ENCODE measurements at places on chromosomes 7 and 10.

DNA sequence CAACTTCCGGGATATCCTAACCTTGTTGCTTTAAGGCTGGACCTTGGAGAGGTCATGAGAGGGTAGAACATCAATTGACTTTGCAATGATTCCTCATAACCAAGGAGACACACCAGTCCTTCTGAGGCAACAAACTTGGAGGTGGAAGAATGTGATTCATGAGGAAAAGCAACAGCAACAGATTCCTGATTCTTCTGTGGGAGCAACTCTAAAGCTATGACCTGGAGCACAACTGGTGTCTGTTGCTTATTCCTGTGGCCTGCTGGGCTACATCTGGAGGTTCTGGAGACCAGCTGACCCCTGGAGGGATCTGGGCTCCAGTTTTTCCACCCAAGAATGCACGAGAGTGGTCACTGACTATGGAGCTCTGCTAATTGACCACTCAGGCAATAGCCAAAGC lies 116.6 kb downstream of the CREB5 start:
- DNase-seq = no peak

GRCh38 chr7:102248456-102249395 lies 37.9 kb upstream of the SH2B2 start:
- DNase-seq = no peak

- DNase-seq = no peak
Measured at GRCh38 chr7:105661625-105662024, 80.3 kb upstream of the EFCAB10 start.

- DNase-seq = no peak
Measured at GRCh38 chr7:39987641-39988347, 37.7 kb downstream of the CDK13 start.

- no peak for DNase-seq
Measured at GRCh38 chr7:3254718-3255117, 46.3 kb upstream of the SDK1 start.

DNA sequence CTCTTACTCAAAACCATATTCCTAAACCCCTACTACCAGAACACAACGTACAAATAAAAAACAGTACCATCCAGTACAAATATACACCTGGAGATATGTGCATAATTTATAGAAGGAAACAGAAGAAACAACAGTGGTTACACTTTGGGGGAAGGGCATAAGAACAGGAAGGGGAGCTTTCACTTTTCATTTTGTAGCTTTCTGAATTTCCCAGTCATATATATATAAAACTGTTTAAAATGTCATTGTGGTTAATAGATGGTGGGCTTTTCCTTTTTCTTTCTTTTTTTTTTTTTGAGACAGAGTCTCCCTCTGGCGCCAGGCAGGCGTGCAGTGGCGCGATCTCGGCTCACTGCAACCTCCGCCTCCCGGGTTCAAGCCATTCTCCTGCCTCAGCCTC lies 47.2 kb downstream of the MALSU1 start:
- DNase-seq = peak; percentile 30

DNA sequence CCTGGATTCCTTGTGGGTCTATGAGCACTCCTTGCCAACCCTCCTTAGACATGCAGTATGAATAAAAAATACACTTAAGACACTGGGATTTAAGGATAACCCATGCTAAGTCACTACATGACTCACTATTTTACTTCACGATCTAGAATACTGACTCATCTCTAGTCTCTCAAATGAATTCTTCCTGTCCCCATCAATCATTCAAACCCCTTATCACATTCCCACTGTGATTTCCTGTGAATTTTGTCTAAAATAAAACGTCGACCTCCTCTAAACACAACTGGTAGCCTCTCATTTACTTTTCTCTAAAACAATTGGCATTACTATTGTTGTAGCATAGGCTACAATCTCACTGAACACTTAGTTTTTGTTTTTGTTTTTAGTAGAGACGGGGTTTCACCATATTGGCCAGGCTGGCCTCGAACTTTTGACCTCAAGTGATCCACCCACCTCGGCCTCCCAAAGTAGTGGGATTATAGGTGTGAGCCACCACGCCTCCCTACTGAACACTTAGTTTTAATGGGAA lies 3.9 kb upstream of the IQUB start:
- no peak for DNase-seq

GRCh38 chr7:138285129-138285528 lies 174.9 kb upstream of the TRIM24 start:
- no peak for DNase-seq

DNA sequence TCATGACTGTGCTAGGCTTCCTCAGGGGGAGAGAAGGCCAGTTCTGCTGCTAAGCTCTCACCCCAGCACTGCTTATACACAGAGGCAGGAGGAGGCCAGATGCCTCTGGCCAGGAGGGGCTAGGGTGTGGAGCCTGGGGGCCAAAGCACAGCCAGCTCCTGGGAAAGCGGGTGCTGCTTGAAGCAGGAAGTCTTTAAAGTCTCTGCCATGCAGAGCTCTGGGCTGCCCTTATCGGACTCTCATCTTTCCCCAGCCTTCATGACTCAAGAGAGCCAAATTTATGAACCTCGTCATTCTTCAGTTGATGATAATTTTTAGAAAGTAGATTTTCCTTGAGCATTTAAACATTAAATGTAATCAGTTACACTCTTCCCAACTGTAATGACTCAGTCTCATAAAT lies 11.2 kb upstream of the TSPAN14 start:
- no peak for DNase-seq

DNA sequence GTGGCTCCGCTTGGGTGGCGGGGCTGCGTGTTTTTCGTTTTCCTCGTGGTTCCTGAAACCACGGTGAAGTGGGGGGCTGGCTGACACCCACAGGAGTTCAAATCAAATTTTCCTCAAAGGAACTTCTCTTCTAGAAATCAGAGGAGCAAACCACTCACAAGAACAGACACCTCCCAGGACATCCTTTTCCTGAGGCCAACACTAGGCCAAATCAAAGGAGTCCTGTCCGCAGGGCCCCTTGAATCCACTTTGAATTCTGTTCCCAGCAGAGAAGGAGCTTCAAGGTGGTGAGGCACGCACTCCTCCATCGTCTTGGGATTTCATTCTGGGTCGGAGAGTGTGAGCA lies 29.9 kb upstream of the ZNF273 start:
- no peak for DNase-seq

DNA sequence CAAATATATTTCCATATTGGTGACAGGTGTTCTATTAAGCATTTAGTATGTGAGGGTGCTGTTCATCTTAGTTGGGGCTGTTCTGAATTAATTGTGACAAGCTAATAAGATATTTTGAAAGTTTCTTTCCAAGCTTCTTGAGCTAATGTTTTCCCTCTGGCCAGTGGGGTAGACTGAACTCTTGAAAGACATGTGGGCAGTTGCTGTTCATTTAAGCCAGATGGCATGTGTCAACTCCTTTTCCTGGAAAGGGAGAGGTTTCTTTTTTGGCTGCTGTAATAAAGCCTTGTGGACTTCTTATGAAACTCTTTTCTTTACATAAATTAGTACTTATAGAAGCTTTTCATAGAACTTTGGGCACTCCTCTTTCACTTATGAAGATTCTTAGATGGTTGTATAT lies 21.7 kb downstream of the RAB18 start:
- peak; percentile 61 for DNase-seq

GRCh38 chr7:127056202-127056601 lies 196.5 kb downstream of the GRM8 start:
- no peak for DNase-seq

DNA sequence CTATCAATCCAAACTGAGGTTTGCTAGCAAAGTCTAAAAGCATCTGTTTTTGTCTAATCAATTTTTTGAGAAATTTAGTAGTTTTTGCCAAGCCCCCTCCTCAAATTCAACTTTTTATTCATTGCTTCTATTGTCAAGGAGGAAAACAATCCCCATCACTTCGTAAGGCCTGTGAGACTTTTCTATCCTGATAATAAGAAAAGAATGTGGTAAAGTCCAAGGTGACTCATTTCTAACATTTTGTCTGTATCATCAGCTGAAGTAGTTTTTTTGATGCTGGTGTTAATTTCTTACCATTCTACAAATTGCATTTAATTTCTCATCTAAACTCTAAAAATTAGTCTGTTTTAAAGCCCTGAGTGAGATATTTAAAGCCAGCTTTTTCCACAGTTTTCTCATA lies 11.7 kb downstream of the ANK3 start:
- no peak for DNase-seq

DNA sequence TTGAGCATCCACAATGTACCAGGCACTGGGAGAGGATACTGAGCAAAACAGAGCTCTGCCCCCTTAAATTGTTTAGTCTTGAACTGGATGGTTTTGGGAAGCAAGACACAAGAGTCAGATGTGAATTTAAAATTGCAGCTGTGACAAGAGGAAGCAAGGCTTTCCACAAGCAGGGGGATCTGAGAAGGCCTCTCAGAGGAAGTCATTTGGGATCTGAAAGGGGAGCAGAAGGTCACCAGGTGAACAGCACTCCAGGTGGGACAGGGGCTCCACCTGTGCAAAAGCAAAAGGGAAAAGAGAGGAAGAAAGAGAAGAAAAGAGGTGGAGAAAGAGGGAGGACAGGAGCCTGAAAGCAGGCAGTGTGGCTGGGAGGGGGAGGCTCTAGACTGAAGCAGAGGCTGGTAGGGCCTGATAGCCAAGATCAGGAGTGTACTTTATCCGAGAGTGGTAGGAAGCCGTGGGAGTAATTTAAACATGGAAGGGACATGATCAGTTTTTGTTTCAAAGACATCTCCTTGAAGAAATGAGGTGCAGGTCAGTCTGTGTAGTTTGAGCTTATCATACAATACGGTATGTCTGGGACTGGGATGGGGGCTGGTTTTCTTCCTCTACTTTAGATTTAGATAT lies 76.1 kb upstream of the DUSP5 start:
- DNase-seq = no peak

DNA sequence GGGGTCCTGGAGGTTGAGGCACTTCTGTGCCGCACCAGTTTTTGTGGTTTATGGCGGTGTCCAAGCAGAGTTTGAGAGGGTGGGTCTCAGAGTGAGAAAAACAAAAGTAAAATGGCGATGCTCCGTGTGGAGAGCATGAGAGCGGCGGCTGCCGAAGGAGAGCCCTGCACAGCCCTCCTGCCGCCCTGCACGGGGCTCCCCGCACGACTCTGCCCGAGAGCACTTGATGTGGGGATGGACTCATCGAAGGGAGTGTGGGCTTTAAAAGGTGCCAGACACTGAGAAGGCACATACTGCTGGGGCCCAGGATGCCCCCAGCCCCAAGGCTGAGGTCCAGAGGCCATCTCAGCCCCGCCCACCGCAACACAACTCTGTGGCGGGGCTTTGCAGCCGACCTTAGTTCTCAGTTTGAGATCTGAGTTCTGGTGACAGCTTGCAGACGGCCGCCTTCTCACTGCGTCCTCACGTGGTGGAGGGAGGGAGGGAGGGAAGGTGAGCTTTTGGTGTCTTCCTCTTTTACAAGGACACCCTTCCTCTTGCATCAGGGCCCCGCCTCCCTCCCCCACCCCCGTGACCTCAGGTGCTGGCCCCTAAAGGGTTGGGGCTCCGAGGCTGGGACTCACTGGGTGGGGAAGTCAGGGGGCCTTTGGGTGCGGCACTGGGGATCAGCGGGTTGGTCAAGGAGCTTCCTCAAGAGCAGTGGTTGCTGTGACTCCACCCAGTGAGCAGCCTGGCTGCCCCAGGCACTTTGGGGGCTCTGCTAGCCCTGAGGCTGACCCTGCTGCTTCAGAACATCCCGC lies 69.1 kb downstream of the NKX6-2 start:
- DNase-seq = no peak

GRCh38 chr7:17406738-17407137 lies 108.3 kb downstream of the AHR start:
- peak; percentile 33 for DNase-seq

- DNase-seq = no peak
Measured at GRCh38 chr7:73364006-73364728, 36.2 kb downstream of the FKBP6 start.

Measured in inflammatory macrophage treated with lipopolysaccharide for 1 hour (primary cell).